ENCODE measurements at places on chromosomes 12 and 14.
A peak's percentile ranks its signal among the peaks of the same experiment; 100 is the strongest.

DNA sequence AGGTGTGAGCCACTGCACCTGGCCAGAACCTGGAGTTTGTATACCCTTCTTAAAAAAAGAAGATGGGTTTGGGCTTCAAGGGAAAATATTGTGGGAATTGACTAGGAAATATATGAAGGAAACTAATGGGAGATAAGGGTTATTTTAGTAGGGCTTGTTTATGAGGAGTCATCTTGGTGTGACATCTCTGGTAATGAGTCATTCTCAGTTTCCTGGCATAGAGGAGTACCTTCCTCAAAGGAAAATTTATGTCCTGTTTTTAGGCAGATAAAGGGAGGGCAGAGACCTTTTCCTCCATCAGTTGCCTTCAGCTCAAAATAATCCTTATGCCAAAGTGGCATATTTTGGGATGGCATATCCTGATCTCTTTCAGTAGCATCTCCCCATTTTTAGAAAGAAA lies 30.6 kb upstream of the NFKBIA start:
- DNase-seq, result no peak

- peak; percentile 15 for DNase-seq
Measured at GRCh38 chr12:109910969-109911348, 10.9 kb downstream of the TCHP start.

DNA sequence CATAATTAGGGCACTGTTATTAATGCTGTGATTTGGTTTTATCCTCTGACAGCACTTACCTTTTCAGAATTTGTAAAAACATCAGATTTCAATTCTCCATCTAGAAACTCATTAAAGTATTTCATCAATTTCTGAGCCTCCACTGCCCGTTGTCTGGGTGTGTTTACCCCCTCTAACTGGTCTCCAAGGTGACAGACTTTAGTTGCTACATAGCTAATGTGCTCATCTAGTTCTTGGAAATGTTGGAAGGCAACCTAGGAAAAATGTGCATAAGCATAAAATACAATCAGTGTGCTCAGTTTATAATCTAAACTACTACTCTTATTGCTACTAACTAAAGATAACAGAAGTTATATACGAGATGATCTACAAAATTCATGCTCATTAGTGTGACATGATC lies 24.6 kb downstream of the EXOC5 start:
- DNase-seq, result no peak

- DNase-seq, result peak; percentile 11
Measured at GRCh38 chr12:130335517-130336392, 1.9 kb upstream of the PIWIL1 start.

DNA sequence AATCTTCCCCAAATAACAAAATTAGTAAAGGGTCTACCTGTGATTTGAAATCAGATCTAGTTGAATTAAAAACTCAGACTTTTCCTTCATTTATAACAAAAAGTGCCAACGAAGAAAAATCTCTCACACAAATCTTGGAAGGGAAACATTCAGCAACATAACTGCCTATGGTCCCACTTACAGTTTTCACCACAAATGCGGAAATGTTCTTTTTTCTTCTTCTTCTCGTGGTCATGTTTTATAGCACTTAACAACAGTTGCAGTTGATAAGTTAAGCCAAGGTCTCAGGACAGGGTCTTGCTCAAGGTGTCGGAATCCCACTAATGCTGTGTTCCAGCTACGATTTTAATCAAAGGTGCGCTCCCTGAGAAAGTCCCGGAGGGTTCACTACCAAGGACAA lies 10.1 kb downstream of the RNASE6 start:
- DNase-seq, result no peak

GRCh38 chr14:22539831-22540230 lies 49.2 kb downstream of the DAD1 start:
- DNase-seq, result no peak

- DNase-seq, result no peak
Measured at GRCh38 chr14:96252999-96253539, 2.9 kb upstream of the BDKRB1 start.

DNA sequence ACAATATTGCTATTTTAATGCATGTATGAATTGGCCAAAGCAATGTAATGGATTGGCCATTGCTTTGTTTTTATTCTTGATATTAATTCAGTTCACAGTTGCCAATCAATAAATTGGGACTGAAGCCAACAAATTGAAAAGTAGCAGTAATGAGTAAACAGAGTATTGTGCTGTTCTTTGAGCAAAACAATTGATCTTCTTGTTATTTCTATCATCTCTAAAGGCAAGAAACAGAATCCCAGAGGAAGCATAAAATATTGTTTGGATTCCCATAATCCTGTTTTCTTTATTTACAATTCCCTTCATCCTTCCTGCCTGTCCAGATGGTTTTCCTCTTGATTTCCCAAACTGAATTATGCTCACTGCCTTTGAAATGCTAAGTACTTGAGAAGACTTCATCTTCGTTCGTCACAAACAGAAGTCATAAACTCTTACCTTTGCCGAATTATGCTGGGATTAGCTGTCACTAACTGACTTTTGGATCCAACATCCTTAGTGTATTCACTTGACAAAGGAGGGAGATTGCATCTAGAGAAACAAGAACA lies 85.9 kb downstream of the ST8SIA1 start:
- no peak for DNase-seq

GRCh38 chr12:124443931-124444712 lies 123.3 kb downstream of the NCOR2 start:
- DNase-seq, result no peak

GRCh38 chr12:67676624-67677023 lies 28.1 kb downstream of the DYRK2 start:
- no peak for DNase-seq

- DNase-seq, result no peak
Measured at GRCh38 chr14:101933209-101933608, 31.2 kb upstream of the DYNC1H1 start.

DNA sequence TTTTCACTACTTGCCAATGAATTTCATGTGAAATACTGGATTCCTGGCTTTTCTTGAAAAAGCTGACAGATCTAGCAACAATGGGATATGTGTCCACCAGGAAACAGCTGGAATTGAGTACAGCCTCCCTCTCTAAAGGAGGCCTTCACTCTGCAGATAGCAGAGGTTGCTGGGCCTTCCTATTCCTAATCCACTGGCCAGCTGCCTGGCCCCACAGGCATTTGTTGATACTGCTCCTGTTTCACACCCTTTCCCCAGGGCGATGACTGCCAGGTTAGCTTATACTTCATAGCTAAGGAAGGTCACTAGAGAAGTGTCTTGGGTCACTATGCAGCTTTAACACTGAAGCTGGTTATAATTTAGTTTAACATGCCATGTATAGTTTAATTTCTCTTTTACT lies 87.5 kb upstream of the PDZRN4 start:
- DNase-seq, result no peak

DNA sequence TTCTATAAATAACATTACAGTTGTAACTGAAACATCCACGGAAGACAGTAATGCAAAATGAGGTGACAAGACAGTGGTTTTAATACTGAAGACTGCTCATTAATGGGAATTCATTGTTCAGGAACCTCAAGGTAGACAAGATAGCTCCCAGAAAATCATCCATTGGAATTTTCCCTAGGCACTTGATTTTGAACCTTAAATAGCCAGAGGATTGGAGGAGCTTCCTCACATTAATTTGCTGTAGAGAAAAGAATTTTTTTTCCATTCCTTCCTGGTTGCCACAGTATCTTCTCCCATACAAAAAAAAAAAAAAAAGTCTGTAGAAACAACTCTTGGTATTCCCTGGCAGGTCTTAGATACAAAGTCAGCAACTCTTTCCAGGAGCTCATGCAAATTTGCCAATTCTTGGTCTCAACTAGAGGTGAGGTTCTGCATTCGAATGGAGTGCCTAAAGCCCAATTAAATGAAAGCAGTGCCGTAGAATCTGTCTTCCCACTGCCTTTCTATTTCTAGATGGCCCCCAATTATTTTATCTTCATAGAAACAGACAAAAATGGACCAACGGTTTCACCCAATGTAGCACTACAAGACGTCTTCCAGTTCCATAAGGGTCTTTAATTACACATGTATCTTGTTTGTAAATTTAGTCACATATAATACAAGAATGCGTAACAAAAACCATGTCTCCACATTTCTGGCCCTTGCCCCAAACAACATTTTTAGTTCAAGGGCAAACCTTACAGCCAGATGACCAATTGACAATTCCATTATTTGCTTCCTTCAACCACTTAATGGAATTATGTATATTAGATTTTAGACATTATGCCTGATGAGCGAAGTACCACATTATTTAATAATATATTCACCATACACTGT lies 13.5 kb downstream of the SLC38A2 start:
- no peak for DNase-seq

DNA sequence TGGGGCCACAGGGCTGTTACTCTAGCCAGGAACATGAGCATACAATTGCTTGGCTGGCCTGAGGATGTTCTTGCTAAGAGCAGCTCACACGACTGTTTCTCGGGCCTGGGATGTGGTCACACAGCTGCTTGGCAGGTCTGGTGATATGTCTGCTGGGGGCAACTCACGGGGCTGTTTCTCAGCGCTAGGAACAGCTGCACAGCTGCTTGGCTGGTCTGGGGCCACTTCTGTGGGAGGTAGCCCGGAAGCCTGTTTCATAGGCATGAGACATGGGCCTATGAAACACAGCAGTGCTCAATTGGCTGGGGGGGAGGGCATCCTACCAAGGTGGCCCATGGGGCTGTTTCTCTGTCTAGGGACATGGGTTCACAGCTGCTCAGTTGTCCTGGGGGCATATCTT lies 73.4 kb upstream of the DDHD1 start:
- DNase-seq, result no peak

Data from stimulated activated CD4-positive, alpha-beta T cell treated with anti-CD3 and anti-CD28 coated beads, Interleukin-2, amount 100 ng/mL, for 48 hours (primary cell).